ENCODE measurements at places on chromosomes 3 and 15. TPM values are rescaled to one million over a fixed set of nuclear protein-coding genes. Genes with fewer than 3 reads are reported as not detected.

The SHC4 gene
- 3.3 TPM for total RNA-seq

The SCN11A gene
- 0.05 TPM for total RNA-seq

The ADAMTSL3 gene
- total RNA-seq = 11.9 TPM

The GOLGA8K gene
- 0.80 TPM for total RNA-seq

The SPESP1 gene
- total RNA-seq = 7.6 TPM

The LRRC3B gene
- total RNA-seq = 0.55 TPM

The SNTN gene
- total RNA-seq = not detected

The SIDT1 gene
- 0.69 TPM for total RNA-seq

The TUBGCP4 gene
- total RNA-seq = 10.8 TPM

The ARHGAP11A gene
- total RNA-seq = 2.5 TPM

The ULK4 gene
- 1.8 TPM for total RNA-seq

The UQCC5 gene
- 65.8 TPM for total RNA-seq

The ZWILCH gene
- total RNA-seq = 2.0 TPM

The SLC28A1 gene
- 0.91 TPM for total RNA-seq

GRCh38 chr15:68205558-68205944, 419 bp upstream of the CALML4 start:
- DNase-seq = no peak

GRCh38 chr15:79089890-79090486, 592 bp downstream of the RASGRF1 start:
- no peak for DNase-seq

DNA sequence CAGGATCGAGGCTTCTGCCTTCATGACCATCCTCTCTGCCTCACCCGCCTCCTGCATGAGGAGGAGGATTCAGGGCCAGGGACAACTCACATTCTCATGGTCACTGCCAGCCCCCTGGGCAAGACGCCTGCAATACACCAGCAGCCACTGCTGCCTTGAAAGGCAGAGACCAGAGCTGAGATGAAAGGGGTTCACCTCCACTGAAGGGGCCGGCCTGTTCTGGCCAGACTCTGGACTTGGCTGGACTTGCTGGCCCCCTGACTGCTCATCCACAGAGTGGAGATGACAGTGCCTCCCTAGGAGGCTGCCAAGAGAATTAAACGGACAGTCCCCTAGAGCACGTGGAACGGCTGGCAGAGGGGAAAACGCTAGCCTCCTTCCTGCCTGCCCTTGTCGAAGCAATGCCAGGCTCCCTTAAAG, 35.2 kb downstream of the MGLL start:
- DNase-seq = peak; percentile 49

- DNase-seq = no peak
These were observed 106.5 kb upstream of the SLC4A7 start for GRCh38 chr3:27590437-27591298.

- DNase-seq = no peak
These were observed 1.7 kb downstream of the OXNAD1 start for GRCh38 chr3:16266714-16267113.

GRCh38 chr3:72907131-72907711, 19.4 kb downstream of the GXYLT2 start:
- DNase-seq = no peak

DNA sequence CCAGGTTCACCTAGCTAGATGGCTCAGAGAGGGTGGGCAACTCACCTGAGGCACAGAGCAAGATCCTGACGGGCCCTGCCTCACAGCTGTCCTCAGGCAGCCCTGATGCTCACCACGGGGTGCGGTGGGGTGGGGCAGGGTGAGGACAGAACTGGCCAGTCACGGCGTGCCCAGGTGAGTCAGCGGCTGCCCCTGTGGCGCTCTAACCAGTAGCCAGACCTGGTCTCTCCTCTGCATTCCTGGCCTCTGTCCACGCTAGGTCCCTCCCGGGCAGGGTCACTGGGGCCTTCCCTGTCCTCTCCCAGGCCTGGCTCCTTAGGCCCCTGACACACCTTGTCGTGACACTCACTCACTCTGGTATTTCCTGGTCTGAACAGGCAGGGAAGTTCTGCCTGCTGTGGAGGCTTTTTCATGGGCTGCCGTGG, 901 bp downstream of the ALS2CL start:
- no peak for DNase-seq

DNA sequence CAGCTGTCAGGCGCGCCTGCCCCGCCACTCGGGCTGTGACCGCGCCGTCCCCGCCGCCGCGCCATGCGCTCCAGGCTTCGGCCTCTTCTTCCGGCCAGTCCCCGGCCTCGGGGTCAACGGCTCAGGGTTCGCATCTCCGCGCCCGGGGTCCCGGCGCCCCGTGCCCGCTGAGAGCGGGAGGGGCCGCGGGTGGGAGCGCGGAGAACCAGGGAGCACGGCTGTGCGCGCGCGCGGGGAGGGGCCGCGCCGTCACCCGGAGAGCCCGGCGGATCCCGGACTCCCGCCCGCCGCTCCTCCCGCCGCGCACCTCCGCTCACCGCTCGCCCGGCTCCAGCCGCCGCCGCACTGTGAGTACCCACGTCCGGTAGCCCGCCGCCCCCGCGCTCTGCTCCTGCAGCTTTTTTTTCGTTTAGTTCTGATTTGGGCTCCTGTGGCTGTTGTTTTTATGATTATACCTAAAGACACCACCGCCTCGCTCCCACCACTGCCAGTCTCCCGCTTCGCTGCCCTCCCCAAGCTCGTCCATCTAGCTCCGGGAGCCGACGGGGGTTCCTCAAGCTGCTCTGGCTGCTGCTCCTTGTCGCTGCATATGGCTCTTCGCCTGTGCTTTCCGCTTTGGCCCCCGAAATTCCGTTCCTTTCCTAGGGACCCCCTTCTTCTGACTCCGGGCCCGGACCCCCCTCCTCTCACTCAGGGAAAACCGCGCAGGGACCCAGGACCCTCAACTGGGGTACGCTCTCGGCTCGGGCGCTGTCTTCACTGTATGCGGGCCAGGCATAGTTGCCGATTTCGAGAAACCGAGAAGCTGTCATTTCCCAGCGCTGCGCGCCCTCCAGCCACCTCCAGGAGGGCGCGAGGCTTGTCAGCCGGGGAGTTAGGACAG, 1.8 kb upstream of the SKOR1 start:
- DNase-seq = no peak

- peak; percentile 30 for DNase-seq
These were observed 114.3 kb upstream of the ARHGEF3 start for GRCh38 chr3:56915966-56916586.

DNA sequence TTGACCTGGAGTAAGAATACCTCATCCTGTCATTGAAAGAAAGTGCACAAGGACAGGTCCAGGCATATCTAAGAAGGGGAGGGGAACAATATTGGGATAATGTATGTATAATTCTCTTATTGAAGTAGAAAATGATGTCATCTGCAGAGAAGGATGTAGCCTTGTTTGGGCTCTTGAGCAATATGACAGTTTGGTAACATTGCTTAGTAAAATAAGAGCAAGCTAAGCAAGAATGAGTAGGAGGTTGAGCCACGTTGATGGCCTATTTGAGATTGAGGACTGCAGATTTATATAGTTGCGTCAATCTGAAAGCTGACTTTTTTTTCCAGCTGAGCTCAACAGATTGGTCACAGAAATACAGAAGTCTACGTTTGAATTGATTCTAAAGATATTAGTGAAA, 145.2 kb downstream of the FILIP1L start:
- no peak for DNase-seq

- no peak for DNase-seq
These were observed 5.8 kb upstream of the MTMR10 start for GRCh38 chr15:30997270-30997669.

GRCh38 chr3:12803371-12803770, 6.9 kb downstream of the CAND2 start:
- no peak for DNase-seq

GRCh38 chr3:144564011-144564410, 592.4 kb downstream of the DIPK2A start:
- DNase-seq = no peak

Measured in left ventricle myocardium inferior (tissue), 1 donor.